K562 (cell line): ENCODE measurements at places on chromosomes 7 and 10. TPM values are rescaled to one million over a fixed set of nuclear protein-coding genes. Genes with fewer than 3 reads are reported as not detected.

Gene CUTC
- total RNA-seq: 18.6 and 21.6 TPM in 2 replicates

Gene CUBN
- 0.09 and 0.22 TPM in 2 replicates for total RNA-seq

Gene PPIF
- 235 and 239 TPM in 2 replicates for total RNA-seq

Gene RNF148
- not detected in 2 replicates for total RNA-seq

Gene MMP21
- total RNA-seq: not detected in 2 replicates

Gene PDZD7
- total RNA-seq: 0.09 and 0.29 TPM in 2 replicates

Gene KNDC1
- total RNA-seq: 0.11 TPM in 1 of 2 replicates, not detected in the other

Gene EPHA1
- 0.22 and 0.25 TPM in 2 replicates for total RNA-seq

Gene CPXM2
- total RNA-seq: 0.09 TPM in 1 of 2 replicates, not detected in the other

Gene PDE6C
- not detected in 2 replicates for total RNA-seq

Gene SDK1
- 0.16 TPM in 2 replicates for total RNA-seq

Gene PRKRIP1
- total RNA-seq: 25.2 and 33.9 TPM in 2 replicates

Gene KLHDC10
- total RNA-seq: 38.7 and 41.7 TPM in 2 replicates

Gene INMT
- total RNA-seq: 0.11 and 0.27 TPM in 2 replicates

Gene ZNF804B
- 0.04 and 0.07 TPM in 2 replicates for total RNA-seq

Gene CNPY1
- total RNA-seq: not detected in 2 replicates
